ENCODE measurements at places on chromosomes 1 and 21.

DNA sequence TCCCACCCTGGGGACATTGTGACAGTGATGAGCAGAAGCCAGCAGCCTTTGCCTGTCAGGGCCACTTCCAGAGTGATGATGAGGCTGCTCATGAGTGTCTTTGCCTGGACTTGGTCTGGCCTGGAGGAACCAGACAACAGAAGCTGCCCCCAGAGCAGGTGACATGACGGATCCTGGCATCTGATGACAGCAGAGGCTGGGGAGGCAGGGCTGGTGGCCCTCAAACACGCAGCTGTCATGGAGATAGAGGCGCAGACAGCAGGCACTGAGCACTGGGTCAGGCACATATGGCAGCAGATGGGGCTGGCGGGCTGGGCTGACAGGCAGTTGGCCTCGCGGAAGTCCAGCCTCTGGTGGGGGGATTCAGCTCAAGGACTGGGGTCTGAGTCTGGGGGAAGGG lies 66.4 kb upstream of the STUM start:
- no peak for DNase-seq

DNA sequence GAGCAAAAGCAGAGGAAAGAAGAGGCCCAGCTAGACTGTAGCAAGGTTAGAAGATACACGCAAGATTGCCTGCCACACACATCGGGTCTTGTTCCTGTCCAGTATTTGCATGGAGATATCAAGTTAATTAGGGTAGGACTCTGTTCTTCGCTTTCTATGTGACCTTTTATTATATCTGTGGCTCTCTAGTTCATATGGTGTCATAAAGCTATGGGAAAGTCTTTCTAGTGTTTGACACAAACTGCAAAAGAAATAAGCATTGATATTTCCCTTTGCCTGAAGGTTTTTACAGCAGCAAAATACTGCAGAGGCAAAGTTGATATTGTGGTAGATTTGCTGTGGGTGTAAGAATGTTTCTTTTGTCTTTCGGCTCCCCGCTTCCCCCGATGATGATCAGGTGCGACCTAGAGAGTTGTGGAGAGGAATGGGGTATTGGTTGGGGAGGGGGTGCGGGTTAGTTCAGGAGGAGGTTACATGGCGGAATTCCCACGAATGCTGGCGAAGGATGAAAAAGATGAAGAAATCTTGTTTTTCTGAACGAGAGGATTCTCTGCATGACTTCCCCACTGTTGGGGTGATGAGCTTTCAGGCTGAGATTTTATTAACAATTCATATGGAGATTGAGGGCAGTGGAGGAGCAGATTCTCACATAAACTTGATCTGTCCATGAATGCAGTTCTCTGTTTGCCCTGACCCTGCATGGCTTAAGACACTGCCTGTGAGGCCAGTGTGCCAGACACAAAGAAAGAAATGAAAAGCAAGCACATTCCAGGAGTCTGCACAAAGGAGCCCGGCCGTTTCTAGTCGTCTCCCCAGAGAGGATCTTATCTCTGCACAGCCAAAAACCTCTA lies 550.2 kb downstream of the USP25 start:
- no peak for DNase-seq

- no peak for DNase-seq
These were observed 252.4 kb upstream of the KAZN start for GRCh38 chr1:14345946-14346550.

GRCh38 chr1:183461350-183461749 lies 10.9 kb upstream of the SMG7 start:
- no peak for DNase-seq

DNA sequence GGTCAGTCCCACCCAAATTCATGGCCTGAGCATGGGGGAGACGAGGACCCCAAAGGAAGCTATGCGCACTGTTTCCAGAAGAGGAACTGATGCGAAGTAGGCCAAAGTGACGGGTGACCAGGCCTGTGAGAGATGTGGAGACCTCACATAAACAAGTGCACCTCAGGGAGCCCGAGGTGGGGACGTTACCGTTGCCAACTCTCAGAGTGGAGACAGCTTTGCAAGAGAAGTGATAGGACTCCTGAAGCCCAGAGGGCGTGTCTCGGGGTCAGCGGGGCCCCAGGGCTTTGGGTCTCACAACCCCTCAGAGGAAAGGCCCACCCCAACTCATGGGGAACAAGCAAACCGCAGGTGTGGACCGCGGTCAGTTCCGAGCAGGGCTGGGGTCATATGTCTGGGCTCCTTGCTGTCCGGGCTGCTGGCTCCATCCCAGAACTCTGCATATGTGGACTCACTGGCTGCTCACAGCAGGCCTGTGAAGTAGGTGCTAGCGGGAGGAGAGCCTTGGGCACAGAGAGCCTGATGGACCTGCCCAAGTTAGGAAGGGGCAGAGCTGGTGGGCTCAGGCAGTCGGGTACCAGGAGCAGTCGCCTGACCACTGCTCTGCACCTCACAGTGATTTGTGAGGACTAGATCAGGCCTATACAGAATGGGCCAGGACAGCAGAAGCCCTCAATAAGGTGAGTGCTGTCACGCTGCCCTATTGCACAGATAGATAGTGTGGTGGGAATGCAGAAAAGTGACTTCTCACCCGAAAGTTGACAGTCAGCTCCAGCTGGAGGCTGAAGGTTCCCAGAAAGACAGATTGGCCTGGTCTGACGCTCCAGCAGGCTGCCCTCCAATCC lies 26.2 kb downstream of the STUM start:
- no peak for DNase-seq

DNA sequence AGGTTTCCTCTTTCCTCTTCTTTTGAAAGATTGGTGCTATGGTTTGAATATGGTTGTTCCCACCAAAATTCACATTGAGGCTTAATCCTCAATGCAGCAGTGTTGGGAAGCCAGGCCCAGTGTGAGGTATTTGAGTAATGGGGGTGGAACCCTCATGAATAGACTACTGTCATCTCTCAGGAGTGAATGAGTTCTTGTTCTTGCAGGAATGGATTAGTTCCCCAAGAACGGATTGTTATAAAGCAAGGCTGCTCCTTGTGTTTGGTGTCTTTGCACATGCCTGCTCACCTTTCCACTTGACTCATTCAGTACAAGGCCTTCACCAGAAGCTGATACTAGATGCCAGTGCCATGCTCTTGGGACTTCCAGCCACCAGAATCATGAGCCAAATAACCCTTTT lies 223.2 kb downstream of the BACH1 start:
- no peak for DNase-seq

DNA sequence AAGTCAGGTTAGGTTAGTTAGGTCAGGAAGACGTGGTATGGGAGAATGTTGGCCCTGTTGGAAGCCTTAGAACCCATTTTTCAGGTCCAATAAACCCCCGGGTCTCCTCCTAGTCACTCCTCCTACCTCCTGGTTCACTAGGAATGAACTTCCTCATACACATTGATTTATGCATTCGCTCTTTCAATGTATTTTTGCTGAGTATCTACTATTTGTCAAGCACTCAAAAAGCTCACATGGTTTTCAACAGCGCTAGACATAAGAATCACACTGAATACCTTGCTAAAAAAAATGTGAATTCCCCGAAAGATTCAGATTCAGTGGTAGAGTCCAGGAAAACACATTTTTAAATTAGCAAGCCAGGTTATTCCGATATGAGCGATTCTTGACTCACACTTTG lies 85.8 kb upstream of the LRRN2 start:
- DNase-seq, result no peak

DNA sequence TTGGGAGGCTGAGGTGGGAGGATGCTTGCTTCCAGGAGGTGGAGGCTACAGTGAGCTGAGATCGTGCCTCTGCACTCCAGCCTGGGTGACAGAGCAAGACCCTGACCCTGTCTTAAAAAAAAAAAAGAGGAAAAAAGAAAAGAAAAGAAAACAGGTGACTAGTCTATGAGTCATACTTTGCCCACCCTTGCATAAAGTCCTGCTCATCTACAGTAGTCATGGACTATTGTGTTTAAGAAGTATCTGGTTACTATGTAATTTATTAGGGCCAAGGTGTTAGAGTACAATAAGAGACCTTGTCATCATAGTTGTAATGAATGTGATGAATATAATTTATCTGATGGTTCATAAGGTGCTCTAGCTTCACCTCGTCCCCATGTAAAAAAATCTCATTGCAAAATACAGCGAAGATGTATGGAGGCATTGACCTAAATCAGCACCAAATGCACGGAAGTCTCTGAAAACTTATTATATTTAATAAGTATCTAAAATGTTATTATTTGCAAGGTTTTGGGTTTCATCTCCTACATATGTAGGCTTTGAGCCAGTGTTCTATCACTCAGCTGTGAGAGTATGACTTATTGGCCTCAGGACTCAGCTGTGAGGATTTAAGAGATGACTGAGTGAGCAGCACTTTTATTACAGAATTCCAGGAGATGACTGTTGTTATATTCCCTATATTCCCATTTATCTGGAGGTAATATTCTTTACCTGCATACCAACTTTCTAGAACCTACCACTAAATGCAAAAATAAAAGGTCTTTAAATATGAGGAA lies 19.9 kb upstream of the KCNJ6 start:
- DNase-seq, result no peak

DNA sequence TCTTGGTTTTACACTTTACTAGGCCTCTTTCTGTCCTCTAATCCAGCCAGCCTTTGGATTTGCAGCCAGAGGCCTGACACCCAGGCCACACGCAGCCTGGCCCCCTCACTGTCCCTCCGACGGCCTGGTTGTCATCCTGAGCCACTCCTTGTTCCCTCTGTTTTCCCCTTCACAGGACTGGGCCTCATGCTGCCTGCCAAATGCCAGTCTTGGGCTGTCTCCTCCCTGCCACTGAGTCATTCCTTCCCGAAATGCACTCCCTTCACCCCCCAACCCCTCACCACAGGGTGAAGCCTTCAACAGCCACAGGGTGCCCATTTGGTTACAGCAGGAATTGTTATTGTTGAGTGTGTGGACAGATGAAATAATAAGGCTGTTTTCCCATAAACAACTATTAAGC lies 21.3 kb downstream of the ACOT11 start:
- DNase-seq, result no peak

DNA sequence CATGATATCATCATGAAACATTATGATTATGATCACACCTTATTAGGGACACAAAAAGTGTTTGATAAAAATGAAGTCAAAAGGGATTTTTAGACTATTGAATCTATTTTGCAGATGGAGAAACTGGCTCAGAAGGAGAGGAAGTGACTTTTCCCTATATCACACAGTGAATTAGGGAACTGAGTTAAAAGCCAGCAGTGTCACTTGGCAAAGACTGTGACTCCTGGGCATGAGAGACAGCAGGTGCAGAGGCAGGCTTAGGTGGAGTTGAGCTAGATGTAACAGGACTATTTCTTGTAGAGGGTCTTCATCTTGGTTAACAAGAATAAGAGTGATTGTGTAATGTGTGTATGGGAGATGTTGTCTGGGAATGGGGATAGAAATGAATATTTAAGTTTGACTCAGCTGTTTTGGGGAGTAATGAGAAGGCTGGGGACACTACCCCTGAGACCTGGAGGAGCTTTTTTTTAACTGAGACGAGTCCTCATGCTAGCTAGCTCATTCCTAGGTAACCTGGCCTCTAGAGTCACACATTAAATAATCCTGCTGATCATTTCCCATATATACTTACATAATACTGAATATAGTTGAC lies 1.0 kb upstream of the CD84 start:
- DNase-seq, result no peak

- no peak for DNase-seq
These were observed 325.6 kb downstream of the RRAGC start for GRCh38 chr1:38533772-38534472.

- no peak for DNase-seq
These were observed 68.6 kb upstream of the VAV3 start for GRCh38 chr1:108033550-108033951.

DNA sequence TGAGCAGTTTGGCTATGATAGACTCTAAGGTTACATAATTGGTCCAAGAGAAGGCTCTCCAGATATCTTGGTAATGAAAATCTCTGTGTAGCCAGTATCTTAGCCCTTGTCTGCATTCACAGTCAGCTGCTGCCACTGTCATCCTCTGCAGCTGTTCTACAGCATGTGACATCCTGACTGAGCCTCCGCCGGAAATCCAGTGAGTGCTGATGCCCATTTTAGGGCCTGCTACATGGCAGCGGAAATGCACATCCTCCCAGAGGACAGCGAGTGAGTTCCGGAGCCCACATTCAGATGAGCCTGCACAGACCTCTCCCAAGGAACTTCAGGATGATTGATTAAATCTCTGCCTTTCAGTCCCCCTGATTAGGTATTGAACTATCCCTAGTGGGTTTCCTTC lies 237.1 kb downstream of the HHIPL2 start:
- DNase-seq, result no peak

Data from cerebellum (tissue), 4 donors.